AG09319 (cell line): ENCODE measurements at places on chromosomes 5 and 9.

GRCh38 chr9:109349421-109349846, 28.6 kb upstream of the EPB41L4B start:
- peak; percentile 70 for DNase-seq

DNA sequence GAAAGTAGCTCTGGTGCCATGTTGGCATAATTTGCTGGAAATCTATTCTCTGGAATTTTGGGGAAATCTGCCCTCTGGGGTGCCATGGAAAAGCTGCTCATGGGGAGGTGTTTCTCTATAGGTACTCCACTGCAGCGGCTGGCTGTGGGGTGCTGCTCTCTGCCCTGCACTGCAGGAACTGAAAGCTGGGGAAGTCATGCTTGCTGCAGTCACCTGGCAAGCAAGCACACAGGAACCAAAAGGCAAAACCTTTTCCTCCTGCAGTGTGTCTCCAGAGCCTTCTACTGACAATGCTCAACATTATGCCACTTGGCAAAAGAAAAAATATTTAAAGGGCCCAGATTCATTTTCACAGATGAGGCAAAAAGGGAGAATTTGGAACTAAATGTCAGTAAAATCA, 25.8 kb upstream of the CARNMT1 start:
- no peak for DNase-seq

DNA sequence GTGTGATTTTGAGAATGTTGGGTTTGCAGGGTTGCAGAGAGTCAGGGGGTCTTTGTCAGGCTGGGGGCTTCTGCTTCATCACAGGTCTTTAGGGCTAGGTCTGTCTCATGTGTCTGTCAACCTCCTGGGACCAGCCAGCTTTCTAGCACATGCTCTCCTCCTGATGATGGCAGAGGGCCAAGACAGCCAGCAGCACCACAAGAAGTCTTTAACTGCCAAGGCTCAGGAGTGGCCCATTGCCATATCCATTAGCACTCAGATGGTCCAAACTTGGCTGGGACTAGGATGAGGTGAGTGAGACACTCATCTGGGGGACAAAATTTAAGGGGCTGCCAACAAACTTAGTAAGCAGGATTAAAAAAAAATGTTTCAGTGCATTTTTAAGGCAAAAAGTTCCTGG, 384.2 kb upstream of the CDH10 start:
- DNase-seq, result no peak

DNA sequence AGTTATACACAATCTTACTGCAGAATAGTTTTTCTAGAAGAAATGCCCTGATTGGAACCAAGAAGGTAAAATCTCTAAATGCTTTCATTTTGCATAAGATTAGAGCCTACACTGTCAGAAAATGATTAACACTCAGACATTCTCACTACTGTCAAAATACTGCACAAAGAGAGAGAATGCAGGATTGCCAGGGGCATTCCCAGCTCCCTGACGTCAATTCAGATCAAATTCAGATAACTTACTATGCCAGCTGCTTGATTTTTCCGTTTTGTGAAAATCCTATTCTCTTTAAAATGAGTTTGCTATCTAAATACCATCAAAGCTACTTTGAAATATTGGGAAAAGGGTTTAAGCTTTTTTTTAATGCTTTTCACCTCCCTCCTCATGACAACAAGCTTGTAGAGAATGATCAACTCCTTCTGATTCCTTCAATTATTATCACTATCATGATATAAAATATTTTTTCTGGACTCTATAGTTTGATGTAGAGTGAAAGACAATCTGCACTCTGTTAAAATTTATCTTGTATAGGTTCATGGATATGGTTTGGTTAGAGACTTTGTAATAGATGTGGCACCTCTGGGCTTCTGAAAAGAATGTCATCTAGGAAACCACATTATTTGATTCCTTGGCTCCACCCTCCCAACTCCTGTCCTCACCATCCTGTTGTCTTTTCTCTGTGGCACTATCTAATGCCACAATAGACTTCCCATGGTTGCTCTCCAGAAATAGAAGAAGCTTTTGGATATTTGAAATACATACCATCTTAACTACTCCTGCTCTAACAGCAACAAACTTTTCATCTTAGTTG, 407.7 kb downstream of the PDE4D start:
- DNase-seq, result no peak

- DNase-seq, result no peak
These were observed 52.2 kb upstream of the GRAMD2B start for GRCh38 chr5:126370796-126371718.

GRCh38 chr9:75455444-75455921, 367.2 kb downstream of the OSTF1 start:
- DNase-seq, result no peak

DNA sequence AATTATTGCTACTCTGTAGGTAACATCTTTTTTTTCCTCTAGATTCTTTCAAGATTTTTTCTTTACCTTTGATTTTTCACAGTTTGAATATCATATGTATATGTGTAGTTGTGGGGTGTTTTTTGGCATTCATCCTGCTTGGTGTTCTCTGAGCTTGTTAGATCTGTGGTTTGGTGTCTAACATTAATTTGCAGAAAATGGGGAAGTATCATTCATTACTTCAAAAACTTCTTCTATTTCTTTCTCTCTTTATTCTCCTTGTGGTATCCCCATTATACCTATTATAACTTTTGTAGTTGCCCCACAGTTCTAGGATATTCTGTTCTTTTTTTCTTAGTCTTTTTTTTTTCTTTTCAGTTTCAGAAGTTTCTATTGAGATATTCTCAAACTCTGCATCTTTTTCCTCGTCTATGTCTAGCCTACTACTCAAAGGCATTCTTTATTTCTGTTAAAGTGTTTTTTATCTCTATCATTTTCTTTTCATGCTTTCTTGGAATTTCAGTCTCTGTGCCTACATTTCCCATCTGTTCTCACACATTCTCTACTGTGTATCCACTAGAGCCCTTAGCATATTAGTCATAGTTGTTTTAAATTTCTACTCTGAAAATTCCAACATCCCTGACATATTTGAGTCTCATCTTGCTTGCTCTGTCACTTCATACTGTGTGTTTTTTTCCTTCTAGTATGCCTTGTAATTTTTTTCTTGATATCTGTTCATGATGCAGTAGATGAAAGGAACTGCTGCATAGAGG, 60.1 kb upstream of the GNA14 start:
- no peak for DNase-seq

GRCh38 chr9:124361128-124361527, 54.1 kb downstream of the PSMB7 start:
- no peak for DNase-seq

DNA sequence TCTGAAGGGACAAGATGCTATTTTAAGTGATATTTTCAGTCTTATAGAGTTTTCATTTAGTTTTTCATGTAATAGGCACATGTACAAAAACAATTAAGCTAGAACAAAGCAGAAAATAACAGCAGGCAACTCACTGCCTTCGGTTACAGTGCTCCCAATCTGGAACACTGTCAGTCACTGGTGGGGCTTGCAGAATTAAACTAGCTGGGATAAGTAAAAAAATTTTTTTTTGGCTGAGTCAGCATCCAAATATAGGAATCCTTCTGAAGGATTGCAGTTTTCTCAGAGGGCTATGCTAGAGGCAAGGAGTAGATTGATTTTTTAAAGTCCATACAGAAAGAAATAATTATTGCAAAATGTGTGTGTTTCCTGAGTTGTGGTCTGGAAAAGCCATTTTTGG, 250.2 kb upstream of the RFX3 start:
- no peak for DNase-seq

- no peak for DNase-seq
These were observed 301.3 kb upstream of the ADCY2 start for GRCh38 chr5:7094626-7095025.

DNA sequence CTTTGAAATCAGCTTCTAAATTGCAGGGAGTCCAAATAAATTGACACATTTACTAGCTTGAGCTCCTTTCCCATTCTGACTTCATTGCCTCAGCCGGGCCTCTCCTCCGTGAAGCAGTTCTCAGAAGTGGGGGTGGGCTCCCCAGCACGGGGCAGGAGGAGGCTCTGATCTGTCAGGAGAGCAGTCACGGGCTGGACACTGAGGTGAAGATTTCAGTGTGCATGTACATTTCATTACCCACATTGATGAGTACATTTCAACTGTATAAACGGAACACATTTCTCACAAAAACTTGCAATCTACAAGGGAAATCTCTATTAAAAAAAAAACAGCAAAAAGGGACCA, 195.9 kb downstream of the SEMA6A start:
- DNase-seq, result no peak
